ENCODE measurements at places on chromosomes 1 and 21.
A peak's percentile ranks its signal among the peaks of the same experiment; 100 is the strongest.

DNA sequence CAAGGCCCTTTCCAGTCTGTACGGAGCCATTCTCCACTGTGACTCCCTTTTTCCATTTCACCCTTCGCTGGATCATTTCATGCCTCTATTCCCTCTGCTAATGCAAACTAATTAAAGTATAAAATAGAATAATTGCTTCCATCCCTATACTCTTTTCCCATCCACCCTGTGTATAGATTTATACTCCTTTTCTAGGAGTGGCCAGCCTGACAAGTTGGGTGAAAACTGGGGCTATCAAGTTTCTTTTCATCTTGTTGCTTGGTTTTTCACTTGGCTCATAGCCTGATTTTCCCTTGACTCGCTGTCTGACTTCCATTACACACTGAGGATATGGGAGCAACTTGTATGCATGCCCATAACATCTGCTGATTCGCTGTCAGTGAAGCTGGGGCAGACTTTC, 107.0 kb downstream of the PLXNA2 start:
- no peak for DNase-seq

GRCh38 chr1:114154963-114155322, 1.3 kb upstream of the SYT6 start:
- peak; percentile 5 for DNase-seq

GRCh38 chr1:222798975-222799374, 15.9 kb upstream of the DISP1 start:
- DNase-seq = no peak

DNA sequence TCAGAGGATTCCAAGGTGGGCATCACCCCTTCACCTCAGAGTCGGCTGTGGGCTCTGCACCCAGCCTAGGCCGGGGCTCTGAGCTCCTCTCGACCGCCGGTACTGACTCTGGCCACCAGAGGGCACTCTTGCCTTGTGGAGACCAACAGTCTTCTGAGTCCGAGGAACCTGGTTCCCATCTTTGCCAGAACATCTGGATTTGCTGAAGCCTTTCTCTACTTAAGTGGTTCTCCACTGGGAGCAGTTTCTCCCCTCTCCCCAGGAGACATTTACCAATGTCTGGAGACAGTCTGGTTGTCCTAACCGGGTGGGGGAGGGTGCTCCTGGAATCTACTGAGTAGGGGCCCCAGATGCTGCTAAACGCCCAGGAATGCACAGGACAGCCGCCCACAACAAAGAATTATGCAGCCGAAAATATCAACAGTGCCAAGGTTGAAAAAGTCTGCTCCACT, 9.4 kb downstream of the ETV3L start:
- DNase-seq = peak; percentile 74

GRCh38 chr1:212491454-212491853, 58.7 kb downstream of the NENF start:
- DNase-seq = peak; percentile 43

GRCh38 chr1:227758366-227758765, 23.1 kb downstream of the SNAP47 start:
- DNase-seq = no peak

GRCh38 chr1:183218027-183218618, 32.1 kb downstream of the LAMC2 start:
- DNase-seq = no peak

DNA sequence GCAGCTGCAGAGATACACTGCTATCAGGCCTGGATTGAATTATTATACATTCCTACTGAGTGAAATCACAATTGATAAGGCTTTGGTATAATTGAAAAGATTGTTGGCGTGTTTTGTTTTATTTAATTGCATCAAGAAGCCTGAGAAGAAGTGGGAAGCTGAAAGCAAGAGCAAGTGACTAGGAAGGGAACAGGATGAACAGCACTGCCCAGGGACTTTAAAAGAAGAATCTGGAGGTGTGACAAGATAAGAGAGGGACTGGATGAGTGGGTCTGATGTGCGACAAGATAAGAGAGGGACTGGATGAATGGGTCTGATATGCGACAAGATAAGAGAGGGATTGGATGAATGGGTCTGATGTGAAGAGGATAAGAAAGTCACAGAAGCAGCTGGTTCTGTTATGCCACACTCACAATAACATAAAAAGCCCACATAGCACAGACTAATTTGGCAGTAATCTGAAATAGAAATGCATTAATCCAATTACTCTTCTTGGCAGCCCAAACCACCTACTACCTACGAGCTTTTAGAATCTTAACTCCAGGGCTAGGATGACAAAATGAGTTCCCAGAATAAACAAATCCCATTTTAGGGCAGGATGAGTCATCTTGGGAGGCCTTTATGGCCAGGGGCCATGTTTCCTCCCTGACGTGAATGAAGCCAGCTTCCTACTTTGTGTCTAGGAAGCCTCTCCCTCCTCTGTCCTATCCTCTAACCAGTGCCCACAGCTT, 129.7 kb downstream of the DUSP10 start:
- no peak for DNase-seq

DNA sequence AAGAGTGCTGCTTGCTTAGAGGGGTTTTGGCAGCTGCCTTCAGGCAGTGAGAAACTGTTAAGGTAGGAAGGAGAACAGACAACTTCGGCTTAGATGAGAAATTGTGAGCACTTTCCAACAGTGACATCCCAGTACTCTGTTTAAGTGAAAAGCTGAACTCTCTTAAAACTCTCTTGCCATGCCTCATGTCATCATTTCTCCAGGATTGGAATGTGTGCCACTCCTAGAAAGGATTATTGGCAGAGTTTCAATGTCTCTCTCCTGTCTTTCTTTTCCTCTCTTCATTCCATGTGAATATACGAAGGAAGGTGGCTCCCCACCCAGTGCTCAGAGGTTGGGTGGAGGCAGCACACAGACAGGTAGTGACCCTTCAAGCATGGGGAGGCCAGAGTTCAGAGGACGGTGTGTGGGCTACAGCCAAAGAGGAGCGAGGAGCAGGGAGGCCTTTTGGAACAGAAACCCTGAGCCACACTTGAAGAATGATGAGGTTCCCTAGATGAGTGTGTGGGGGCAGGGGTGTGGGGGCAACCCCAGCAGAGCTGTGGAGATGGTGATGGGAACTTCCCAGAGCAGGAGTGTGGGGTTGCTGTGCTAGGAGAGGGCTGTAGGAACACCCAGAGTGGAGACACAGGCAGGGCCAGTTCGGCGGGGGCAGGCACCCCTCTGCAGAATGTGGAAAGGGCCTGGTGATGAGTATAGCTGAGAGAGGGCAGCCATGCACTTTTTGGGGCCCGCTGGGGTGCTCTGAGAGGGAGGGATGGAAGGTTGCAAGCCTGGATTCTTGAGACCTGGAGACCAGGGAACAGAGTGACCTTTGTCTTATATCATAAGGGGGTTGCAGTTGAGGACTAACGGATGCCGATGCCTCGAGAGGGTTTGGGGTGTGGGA, 58.8 kb downstream of the GALNT2 start:
- DNase-seq = no peak

DNA sequence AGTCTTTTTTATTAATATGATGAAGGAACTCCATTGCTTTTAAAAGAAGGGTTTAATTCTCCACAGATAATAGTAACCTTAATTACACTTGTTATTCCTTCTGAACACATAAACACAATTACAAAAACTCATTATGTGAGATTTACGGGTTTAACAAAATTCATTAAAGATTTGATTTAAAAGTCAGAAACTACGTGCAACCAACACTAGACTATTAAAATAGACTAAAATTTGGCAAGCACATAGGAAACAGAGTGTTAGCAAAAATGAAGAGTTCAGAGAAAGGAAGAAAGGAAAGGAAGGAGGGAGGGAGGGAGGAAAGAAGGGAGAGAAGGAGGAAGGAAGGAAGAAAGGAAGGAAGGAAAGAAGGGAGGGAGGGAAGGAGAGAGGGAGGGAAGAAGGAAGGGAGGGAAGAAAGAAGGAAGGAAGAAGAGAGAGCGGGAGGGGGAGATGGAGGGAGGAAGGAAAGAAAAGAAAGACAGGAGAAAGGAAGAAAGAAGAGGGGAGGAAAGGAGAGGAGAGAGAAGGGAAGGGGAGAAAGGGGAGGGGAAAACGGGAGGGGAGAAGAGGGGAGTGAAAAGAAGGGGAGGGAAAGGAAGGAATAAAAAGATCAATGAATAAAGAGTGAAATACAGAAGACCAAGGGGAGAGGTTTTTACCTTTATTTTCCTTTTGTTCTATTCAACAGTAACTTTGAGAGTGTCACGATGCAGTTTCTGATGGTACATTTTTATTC, 123.4 kb upstream of the LYPLAL1 start:
- DNase-seq = no peak

Data from CD4-positive, alpha-beta T cell treated with Interferon gamma for 1 hour (primary cell).